Left hindlimb (tissue), 1 donor: ENCODE measurements at places on chromosomes 5 and 9.

GRCh38 chr5:40385544-40385943 is 294.2 kb upstream of the PTGER4 start:
- DNase-seq: peak; percentile 46

GRCh38 chr5:61435368-61435767 is 103.3 kb downstream of the ZSWIM6 start:
- DNase-seq: no peak

DNA sequence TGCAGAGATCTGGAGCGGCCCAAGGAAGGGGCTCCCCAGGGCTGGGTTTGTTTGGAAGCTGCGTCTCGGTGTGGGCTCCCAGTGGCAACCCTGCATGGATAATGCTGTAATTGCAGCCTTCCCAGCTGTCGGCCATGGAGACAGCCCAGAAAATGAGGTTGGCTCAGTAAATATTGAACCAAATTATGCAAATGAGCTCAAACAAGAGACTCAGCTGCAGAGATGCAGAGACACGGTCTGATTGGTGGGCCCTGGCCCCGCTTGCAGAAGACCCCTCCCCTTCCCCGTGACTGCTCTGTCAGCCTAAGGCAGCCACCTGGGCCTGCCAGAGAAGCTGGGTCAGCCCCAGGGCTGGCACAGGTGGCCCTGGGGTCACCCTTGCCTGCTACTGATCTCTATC is 75.9 kb downstream of the RAD23B start:
- DNase-seq: no peak

GRCh38 chr5:138186002-138186447 is 7.1 kb downstream of the KIF20A start:
- DNase-seq: no peak

DNA sequence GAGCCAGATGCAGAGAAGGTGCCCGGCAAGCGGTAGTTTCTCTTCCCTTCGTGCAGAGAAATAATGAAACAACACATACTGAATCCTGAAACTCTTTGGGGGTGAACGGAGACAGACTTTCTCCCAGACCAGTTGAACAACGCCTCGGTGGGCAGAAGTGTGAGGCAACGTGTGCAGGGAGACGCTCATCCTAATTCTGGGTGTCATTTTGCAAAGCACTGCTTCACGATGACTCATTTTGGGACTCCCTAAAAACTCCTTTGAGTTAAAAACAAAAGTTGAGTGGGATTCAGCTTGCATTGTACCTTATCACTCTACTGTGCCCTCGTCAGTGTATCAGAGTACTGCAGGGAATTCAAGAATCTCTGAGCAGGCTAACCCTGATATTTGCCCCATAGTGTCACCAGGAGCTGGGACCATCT is 3.5 kb upstream of the NEK6 start:
- DNase-seq: no peak

GRCh38 chr5:159322180-159322579 is 8.1 kb downstream of the IL12B start:
- no peak for DNase-seq

DNA sequence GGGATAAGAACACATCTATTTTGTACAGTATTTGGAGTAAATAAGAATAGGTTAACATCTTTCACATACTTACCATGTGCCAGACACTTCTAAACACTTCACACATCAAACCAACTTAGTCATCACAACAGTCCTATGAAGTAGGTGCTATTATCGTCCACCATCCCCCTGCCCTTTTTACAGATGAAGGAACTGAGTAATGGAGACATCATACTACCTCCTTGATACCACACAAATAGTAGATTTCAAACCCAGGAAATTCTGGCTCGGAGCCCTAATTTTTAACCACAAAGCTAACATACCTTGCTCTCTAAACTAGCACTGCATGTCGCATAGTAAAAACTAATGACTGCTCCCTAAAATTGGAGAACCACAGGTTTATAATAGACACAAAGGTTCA is 4.2 kb upstream of the ZNF366 start:
- DNase-seq: no peak

GRCh38 chr9:8085986-8086385 is 286.4 kb upstream of the DMAC1 start:
- DNase-seq: no peak

GRCh38 chr9:135082536-135082935 is 4.9 kb upstream of the OLFM1 start:
- no peak for DNase-seq

DNA sequence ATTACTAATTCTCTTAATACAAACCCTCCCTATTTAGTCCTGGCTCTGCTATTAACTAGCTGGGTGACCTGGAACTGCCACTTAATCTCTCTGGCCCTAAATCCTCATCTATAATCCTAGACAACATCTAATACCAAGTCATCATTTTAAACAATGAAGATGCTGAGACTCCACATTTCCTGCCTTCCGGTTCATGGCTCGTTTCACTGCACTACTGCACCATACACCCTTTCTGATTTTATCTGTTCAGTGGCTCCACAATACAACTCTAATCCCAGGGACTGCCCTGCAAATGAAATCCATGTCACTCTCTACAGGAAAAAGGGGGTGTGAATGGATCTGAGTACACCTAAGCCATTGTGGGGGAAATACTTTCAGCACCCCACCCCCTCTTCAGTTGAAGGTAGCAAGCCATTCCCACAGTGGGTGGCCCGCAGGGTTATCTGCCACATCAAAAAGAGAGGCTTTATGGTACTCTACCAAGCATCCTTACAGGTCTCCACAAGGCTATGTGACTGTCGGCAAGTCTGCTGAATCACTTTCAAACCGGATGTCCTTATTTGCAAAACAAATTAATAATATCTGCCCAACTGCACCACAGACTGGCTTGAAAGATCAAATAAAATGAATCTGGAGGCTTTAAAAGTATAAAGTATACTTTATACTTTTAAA is 89.5 kb downstream of the EPB41L4A start:
- DNase-seq: no peak

GRCh38 chr9:128244837-128245231 is 31.0 kb downstream of the GOLGA2 start:
- peak; percentile 98 for DNase-seq

DNA sequence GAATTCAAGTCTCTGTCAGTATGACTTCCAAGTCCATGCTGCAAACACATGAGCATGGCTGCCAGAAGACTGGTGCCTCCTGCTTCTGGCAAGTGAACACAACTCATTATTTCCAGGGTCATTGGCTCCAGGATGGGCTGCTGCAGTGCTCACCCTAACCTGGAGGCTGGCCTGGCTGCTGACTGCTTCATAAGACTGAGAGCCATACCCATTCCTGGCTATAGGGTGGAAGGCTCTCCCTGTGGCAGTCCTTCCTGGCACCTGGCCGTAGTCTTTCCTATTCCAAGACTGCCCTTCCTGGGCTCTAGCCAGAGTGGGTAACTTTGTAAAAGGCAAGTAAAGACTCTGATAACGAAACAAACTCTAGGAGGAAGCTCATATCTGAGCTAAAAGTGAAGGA is 51.2 kb downstream of the CXXC5 start:
- DNase-seq: peak; percentile 43

DNA sequence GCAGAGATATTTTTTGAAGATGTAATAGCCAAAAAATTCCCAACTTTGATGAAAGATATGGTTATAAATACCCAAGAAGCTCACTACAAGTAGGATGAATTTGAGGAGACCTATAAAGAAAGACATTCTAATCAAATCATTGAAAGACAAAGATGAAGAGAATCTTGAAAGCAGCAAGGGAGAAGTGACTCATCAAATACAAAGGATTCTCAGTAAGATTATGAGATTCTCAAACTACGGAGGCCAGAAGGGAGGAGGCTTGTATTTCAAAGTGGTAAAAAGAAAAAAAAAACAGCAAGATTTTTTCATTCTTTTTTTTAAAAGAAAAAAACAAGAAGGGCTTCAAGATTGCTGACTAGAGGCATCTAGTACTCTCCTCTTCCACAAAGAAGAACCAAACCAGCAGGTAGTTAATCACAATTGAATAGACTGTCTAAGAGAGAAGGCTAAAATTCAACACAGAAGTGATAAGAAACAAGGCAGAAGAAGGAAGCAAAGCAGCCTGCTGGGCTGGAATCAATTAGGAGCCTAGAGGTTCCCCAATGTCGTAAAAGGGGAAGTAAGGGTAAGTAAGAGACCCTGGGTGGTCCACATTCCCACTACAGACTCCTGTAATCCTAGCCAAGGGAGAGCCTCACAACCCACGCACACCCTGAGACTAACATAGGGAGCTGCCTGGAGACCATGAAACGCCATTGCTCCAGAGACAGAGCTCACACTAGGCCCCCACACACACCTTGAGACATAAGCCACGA is 59.1 kb upstream of the NIPAL4 start:
- no peak for DNase-seq

- DNase-seq: no peak
Measured at GRCh38 chr9:73143711-73144328, 7.8 kb upstream of the ANXA1 start.

DNA sequence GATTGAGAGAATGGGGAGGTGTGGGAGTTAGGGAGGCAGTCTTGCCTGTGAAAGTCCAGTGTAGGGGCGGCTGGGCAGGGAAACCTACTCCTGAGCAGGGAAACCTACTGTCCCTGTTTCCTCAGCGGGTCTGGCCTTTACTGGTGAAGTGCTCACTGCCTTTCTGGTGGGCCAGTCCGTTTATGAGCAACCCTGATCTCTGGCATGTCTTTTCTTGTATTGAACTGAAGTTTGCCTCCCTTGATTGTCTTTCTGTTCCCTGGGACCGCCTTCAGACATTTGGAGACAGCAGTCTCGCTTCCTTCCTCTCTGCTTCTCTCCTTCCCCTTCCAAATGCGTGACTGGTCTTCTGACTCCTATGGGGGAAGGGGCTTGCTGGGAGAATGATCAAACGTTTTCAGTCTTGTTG is 2.9 kb downstream of the SNX18 start:
- DNase-seq: peak; percentile 54

DNA sequence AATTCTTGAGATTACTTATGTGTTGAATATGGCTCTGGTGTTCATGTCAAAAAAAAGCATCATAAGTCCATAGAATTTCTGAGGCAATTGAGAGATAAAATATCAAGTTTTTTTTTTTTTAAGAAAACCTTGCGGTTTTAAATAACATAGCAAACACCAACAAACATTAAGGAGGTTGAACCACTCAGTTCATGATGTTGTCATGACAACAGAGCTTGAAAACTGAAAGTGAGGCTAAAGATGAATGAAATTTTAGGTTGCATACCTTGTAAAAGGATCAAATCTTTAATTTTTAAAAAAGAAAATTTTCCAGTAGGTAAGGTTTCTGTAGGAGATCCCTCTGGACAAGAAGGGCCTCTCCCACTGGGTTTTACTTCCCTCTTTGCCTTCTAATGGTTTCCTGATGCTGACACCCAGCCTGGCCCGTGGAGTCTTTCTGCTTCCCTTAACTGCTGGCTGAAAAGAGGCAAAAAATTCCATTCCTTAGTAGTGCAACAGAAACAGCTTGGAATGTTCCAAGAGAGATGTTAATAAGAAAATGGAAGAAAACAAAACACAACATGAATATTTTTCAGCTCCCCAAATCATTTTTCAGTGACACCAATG is 60.0 kb upstream of the FER start:
- DNase-seq: no peak

DNA sequence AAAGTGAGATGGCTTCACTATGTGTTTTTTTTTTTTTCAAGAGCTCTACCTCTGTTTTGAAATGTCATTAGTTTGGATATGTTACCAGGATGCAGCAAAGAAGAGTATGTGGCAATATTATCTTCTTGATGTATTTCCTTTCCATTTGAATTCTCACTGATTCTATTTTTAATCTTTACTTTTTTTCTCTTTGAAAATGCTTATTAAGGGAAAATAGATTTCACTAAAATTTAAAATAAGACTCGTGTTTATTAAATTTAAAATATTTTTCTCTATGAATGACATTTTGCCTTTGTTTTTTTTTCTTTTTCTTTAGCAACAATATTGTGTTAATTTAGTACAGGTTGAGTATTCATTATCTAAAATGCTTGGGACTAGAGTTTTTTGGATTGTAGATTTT is 29.2 kb downstream of the TENT2 start:
- no peak for DNase-seq

- no peak for DNase-seq
Measured at GRCh38 chr5:172173564-172174153, 14.4 kb downstream of the STK10 start.

GRCh38 chr5:59584858-59585846 is 308.4 kb downstream of the PDE4D start:
- no peak for DNase-seq

DNA sequence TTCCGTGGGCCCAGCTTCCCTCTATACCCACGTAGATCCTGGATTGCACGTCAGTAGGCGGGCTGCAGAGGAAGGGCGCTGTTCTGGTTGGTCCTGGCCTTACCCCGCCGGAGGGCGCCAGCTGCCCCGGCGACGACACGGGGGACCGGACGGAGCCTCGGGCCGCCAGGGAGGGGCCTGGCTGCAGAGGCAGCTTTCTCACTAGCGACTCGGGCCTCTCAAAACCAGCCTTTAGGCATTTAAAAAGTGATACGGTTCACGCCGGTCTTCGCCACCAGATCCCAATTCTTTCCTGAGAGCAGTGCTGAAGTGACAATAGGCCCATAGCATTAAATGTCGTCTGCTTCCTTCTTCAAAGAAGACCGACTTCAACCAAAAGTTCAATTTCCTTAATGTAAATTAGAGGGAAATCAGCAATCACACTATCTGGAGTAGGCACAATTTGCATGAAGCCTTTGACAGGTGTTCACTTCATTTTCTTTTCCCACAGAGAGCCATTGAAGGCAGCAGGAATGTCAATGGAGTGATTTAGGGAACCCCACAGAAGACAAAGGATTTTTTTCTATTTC is 17.6 kb upstream of the UBE2D2 start:
- peak; percentile 61 for DNase-seq

GRCh38 chr5:65961633-65962032 is 35.3 kb downstream of the ERBIN start:
- no peak for DNase-seq

GRCh38 chr9:89502671-89503070 is 4.8 kb upstream of the SEMA4D start:
- no peak for DNase-seq

- DNase-seq: no peak
Measured at GRCh38 chr5:128403333-128403732, 134.7 kb downstream of the FBN2 start.

GRCh38 chr5:43168175-43168574 is 23.9 kb upstream of the NIM1K start:
- no peak for DNase-seq

- DNase-seq: no peak
Measured at GRCh38 chr5:107195890-107196395, 474.8 kb downstream of the EFNA5 start.

- DNase-seq: no peak
Measured at GRCh38 chr5:66538126-66538525, 58.1 kb upstream of the MAST4 start.

DNA sequence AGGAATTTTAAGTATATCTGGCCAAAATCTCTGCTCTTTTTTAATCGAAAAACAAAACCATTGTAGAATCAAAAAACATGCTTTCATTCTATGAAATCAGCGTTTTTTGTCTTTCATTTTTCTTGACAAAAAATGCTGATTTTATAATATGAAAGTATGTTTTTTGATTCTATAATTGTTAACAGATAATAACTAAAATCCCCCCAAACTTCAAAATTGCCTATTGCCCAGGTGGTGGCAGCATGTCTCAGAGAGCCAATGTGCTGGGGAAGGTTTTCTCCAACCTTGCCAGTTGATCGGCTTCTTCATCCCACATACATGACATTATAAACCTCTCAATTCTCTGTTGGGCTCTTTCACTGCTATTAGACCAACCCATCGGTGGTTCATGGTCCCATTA is 5.1 kb upstream of the SMIM15 start:
- no peak for DNase-seq

GRCh38 chr5:39197556-39197955 is 21.8 kb downstream of the FYB1 start:
- no peak for DNase-seq
